Endothelial cell of umbilical vein (primary cell): ENCODE measurements at places on chromosomes 11 and 22. TPM values are rescaled to one million over a fixed set of nuclear protein-coding genes. Genes with fewer than 3 reads are reported as not detected.

MMP12 gene
- not detected in 2 replicates for polyA plus RNA-seq

GRCh38 chr11:86624366-86624765 is 48.0 kb downstream of the ME3 start:
- DNase-seq: no peak

GRCh38 chr11:74612877-74613276 is 20.5 kb downstream of the POLD3 start:
- DNase-seq: no peak

- DNase-seq: no peak
Measured at GRCh38 chr11:27423125-27423524, 49.5 kb downstream of the LGR4 start.

DNA sequence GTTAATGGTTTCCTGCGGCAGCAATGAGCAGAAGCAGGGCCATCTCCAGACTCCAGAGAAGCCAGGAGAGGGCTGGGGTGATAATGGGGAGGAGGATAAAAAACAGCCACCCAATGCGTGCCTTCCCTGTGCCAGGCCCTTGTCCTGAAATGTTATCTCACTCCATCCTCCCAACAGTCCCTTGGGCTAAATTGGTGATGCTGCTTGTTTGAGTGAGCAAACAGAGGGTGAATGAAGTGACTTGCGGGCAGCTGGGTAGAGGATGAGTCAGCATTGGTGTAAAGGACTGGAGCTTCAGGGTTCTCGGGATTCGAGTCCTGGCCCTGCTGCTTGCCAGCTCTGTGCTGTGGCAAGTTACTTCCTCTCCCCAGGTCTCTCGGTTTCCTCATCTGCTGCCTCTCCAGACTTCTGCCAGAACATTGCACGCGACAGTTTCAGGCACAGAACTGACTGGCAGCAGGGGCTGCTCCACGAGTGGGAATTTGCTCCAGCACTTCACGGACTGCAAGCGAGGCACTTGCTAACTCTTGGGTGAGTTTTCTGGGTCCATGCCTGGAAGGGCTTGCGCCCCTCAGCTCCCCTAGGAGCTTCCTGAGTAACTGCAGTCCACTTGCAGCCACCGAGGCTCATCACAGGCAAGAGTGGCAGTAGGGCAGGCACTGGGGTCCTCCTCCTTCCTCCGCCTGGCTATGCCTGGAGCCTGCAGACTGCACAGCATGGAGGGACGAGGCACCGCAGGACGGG is at the start of gene P2RY6:
Gene P2RY6 (plus strand): TSS at position 403 of the 744 bp plus-strand sequence. CDS start 24,181 bp downstream, outside the sequence.
- no peak for DNase-seq

DNA sequence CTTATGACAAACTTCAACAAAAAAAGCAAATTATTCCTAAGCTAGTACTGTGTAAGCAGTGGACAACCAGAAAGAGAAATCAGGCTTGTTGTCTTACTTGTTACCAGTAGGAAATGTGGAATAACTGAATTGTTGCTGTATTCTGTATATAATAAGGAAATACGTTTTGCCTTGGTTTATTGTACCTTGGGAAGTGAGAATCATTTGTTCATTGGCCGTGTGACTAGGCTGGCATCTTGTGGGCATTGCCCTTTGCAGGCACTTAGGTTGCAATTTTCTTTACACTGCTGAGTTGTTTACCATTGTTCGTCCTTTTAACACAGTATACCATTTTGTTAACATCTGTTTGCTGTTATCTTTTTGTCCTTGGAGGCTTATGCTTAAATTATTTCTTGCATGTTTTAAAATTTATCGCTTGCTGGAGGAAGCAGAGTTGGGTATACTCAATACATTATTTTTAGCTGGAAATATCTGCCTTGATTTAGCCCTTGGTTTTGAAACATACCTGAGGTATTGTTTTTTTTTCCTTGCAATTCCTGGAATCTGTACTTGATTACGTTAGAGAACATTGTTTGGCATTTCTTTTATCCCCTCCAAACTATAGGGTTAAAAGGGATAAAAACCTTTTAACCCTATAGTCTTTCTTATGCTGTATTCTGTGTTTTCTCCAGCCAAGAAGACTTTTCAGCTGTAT is 109.3 kb downstream of the DDX10 start:
- DNase-seq: no peak

DNA sequence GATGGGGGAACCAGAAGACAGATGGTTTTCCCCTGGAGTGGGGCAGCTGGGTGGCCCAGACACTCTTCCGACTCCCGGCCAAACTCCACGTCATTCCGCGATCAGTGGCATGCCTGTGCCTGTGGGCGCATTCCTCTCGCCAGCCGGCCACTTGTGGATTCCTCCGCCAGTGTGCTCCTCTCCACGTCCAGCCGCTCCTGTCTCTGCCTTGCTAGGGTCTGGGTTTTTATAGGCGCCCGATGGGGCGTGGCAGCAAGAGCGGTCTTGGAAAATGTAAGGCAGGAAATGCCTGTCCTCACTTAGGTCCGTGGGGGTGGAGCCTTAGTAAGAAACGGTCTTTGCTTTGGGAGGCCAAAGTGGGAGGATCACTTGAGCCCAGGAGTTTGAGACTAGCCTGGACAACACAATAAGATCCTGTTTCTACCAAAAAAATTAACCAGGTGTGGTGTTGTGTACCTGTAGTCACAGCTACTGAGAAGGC is 81.6 kb upstream of the SEPTIN5 start:
- DNase-seq: no peak

DNA sequence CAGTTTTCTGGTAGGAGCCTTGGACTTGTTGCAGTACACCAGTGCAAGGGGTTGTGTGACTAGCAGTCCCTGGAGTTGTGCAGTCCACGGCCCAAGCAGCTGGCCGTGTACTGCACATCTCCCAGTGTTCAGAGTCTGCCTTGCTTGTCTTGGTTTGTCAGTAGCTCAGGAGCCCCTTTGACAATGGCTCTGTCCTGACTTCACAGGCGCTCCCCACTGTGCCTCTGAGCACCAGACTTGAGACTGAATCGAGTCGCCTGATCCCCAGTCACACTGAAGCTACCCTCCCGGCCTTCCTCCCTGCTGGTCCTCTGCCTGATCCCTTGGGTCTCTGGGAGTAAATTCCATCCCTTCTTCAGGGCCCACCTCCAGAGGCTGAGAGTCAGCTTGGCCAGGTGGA is 19.4 kb downstream of the SYNGR1 start:
- DNase-seq: no peak

DNA sequence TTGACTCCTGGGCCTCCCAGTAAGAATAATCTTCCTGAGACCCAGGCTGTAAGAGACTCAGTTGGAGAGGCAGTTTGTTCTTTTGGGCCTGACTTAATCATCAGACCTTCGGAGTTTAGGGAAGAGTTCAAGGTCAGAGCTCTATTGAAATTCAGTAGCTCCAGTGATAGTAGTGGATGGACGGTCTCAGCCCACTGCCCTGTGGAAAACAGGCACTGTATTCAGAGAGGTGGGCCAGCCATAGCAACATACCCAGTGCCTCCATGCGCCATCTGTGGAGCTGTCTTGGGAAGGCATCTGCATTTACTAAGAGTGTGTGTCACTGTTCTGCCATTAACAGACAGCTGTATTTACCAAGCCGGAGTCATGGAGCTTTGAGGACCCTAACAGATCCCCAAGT is 2.9 kb downstream of the SMARCB1 start:
- DNase-seq: no peak

- no peak for DNase-seq
Measured at GRCh38 chr11:125071435-125071834, 8.3 kb downstream of the SLC37A2 start.

DNA sequence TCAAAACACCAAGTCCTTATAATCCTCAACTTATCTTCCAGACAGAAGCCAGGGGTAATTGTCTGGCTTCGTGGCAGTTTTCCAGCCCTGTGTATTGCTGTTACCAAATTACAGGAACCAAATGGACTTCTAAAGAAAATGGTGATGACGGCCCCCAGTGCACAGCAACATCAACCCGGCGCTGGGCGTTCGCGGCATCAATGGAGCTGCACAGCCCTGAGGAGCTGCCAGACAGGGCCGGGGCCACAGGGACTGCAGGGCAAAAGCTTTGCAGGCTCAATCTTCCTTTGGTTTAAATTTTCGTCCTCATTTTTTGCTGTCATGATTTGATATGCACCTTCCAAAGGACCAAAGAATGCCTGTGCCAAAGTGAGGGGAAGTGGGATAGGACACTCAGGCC is 292.5 kb downstream of the BRD1 start:
- no peak for DNase-seq

DNA sequence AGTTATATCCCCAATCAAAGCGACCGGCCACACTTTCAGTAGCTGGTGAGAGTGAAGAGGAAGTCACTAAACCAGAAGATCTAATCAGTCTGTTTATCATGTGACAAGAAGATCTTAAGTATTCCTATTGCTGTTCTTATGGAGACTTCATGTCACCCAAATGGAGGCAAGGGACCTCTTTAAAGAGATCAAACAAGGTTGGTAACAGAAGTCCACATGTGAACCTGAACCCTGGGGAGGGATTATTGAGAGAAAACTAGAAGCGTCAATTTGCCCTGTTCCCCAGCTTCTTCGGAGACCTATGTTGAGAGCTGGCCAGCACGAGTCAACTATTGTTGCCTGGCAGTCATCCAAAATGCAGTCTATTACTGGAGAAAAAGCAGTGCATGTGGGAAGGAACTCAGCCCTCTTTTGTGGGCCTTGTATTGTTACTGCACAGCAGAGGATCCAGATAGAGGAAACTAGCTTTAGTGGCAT is 76.9 kb upstream of the CTSC start:
- DNase-seq: peak; percentile 92

DNA sequence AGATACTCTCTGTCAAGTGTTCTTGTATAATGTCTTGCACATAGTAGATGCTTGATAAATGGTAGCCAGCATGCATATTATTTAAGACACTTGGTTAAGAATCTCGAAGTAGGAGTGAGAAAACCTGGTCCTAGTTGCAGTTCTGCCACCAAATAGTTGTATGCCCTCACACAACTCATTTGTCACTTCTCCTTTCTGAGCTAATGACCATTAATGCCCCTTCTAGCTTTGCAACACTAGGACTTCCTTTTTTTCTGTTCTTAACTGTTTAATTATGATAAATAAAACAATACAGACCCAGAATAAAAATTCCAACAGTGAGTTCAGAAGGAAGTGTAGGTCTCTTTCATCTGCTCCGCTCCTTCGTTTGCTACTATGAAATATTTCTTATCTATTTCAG is 453.6 kb downstream of the TMEM135 start:
- DNase-seq: no peak

OR4D5 gene
- not detected in 2 replicates for polyA plus RNA-seq

GRCh38 chr11:103842795-103843194 is 193.6 kb upstream of the DDI1 start:
- peak; percentile 3 for DNase-seq

GRCh38 chr22:44051961-44052360 is 27.9 kb downstream of the PARVB start:
- no peak for DNase-seq

MOB2 gene
- 50.6 and 54.9 TPM in 2 replicates for polyA plus RNA-seq

DNA sequence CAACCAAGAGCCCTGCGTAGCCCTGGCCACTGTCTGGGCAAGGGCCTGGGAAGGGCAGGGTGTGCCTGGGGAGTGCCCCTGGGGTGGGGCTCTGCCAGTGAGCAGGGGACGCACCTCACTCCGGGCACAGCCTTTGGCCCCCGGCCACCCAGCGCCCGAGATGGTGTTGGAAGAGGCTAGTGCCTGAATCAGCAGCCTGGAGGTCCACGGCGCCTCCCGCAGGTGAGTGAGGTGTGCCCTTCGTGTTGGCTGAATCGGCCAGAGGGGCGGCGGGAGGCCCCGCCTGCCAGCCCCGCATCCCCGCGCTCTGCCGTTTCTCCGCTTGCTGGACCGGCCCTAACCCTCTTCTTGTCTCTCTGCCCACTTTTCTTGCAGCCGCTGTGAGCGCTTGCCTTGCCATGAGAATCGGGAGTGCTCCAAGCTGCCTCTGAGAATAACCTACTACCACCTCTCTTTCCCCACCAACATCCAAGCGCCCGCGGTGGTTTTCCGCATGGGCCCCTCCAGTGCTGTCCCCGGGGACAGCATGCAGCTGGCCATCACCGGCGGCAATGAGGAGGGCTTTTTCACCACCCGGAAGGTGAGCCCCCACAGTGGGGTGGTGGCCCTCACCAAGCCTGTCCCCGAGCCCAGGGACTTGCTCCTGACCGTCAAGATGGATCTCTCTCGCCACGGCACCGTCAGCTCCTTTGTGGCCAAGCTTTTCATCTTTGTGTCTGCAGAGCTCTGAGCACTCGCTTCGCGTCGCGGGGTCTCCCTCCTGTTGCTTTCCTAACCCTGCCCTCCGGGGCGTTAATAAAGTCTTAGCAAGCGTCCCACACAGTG is 60.1 kb downstream of the FBLN1 start:
- no peak for DNase-seq

DNA sequence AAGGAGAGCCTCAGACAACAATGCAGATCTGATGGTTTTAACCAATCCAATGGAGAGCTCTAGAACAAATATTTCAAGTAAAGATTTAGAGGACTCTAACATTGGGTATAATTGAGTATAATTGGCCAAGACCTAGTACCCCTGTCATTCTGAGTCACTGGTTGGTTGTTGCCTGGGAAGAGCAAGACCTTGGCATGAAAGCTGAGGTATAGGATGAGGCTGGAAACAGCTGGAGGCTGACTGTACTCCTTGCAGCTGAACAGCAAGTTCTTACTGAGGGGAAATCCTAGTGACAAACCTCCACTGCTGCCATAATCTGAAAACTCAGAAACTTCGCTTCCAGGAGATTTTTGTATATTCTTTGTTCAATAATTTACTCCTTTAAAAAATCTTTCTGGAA is 54.3 kb upstream of the MUC15 start:
- no peak for DNase-seq

FXYD2 gene
- polyA plus RNA-seq: 0.99 and 1.9 TPM in 2 replicates

- no peak for DNase-seq
Measured at GRCh38 chr11:115657586-115657985, 153.4 kb upstream of the CADM1 start.

C11orf42 gene
- polyA plus RNA-seq: not detected in 2 replicates

- DNase-seq: no peak
Measured at GRCh38 chr22:37100589-37101127, 8.9 kb downstream of the TMPRSS6 start.
